NCI-H1105 treated with DMSO at 0.1 percent for 48 hours (cell line): ENCODE measurements at places on chromosomes 5 and 9.
A peak's percentile ranks its signal among the peaks of the same experiment; 100 is the strongest.

GRCh38 chr5:31213705-31214121, 20.2 kb downstream of the CDH6 start:
- no peak for DNase-seq

- DNase-seq, result no peak
Observed at GRCh38 chr5:29197631-29198454, 1995.6 kb upstream of the CDH6 start.

GRCh38 chr9:137240318-137240840, 708 bp upstream of the TUBB4B start:
- DNase-seq, result peak; percentile 55

DNA sequence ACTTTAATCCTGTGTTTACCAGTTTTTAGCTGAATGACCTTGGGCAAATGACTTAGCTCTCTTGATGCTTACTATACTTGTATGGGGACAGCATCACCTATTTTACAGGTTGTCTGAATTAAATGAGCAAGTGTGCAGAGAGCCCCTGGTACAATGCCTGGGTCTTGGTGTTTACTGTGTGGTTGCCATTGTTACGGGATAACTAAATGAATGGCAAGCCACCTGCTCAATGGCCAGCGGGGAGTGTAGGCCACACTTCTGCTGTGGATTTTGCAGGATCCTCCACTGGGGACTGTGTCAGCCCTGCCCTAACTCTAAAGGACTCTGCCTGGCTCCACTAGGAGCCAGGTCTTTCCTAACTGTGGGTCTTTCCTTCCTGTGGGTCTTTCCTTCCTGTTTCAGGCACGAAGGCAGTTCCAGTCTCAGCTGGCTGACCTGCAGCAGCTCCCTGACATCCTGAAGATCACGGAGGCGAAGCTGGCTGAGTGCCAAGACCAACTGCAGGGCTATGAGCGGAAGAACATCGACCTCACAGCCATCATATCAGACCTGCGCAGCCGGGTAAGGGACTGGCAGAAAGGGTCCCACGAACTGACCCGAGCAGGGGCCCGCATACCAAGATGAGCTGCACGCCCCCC, 10.3 kb upstream of the GLE1 start:
- peak; percentile 2 for DNase-seq

- no peak for DNase-seq
Observed at GRCh38 chr5:157162919-157163510, 3.0 kb downstream of the GARIN3 start.

DNA sequence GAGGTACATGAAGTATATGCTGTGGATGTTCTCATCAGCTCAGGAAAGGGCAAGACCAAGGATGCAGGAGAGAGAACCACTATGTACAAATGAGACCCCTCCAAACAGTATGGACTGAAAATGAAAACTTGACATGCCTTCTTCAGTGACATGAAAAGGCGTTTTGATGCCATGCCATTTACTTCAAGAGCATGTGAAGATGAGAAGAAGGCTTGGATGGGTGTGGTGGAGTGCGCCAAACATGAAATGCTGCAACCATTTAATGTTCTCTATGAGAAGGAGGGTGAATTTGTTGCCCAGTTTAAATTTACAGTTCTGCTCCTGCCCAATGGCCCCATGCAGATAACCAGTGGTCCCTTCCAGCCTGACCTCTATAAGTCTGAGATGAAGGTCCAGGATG, 47.7 kb downstream of the SEMA4D start:
- no peak for DNase-seq

DNA sequence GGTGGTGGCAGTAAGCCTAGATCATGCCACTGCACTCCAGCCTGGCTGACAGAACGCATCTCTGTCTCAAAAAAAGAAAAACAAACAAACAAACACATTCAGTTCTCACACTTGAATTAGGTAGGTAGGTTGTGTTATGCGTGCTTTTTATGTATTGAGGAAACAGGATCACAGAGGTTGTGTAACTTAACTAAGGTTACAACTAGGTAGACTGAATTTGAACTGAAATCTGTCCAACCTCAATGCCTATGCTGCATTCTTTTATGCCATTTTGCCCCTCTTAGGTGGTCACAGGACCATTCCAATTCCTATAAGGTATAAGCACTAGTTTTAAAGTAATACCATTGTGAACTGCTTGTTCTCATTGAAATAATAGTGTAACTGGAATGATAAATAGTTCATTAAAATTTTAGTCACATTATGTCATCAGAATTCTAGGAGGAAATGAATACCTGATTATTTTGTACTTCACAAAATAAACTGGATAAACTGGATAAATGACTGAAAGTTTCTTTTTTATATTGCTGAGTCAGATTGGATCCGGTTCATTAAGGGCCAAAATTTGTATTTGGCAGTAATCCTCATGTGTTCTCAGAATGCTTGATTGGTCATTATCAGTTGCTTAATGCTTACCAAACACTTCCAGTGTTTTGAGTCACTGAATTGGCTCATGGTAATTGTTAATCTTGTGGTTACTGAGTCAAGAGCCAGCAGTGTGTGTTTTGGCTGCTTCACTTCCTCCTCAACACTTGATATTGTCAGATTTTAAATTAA, 7.1 kb downstream of the UBAP1 start:
- DNase-seq, result peak; percentile 71

- no peak for DNase-seq
Observed at GRCh38 chr5:9801908-9802307, 171.8 kb upstream of the TAS2R1 start.

DNA sequence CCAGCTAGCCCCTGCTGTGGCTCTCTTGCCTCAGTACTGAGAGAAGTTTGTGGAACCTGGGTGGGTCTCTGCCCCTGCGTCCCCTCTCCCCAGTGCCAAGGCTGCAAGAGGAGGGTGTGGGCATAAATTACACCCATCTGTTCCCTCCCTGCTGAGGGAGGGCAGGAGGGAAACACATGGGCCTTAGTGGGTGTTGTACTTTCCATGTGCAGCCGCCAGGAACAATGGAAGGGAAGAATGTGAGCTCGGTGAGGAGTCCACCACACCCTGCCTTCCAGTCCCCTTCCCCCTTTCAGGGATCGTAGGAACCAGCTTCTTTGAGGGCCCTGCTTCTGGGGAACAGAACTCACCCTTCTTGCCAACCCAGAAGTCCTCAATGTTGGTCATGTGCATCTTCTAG, 138.2 kb upstream of the KLF4 start:
- no peak for DNase-seq

DNA sequence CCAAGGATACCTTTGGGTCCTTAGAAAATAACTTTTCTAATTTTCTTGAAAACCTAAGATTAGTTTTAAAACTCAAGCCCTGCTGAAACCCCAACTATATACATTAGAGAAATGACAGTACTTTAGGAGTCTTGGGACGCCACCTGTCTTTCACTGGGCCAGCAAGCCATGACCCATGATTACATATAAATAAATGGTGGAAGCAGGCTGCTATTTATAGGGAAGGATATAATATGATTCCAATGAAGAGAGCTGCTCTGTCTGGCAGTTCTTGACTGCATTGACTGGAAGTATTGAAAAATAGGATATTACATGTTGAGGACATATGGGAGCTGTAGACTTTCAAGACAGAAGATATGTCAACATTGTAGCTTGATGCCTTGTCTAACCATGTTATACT, 7.3 kb downstream of the JMY start:
- no peak for DNase-seq
